ENCODE measurements at places on chromosomes 16 and 17.

DNA sequence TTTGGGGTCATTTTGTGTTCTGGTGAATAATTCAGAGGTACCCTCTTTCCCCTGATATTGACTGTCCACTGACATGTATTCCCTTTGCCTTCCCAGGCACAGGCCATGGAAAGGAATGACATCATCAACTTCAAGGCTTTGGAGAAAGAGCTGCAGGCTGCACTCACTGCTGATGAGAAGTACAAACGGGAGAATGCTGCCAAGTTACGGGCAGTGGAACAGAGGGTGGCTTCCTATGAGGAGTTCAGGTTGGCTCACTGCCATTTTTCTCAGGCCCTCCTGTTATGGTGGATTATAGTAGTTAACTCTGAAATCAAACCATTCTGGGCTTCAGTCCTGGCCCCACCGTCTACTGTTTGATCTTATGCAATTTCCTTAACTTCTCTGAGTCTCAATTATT, 1.6 kb upstream of the EFTUD2 start:
- DNase-seq, result no peak

DNA sequence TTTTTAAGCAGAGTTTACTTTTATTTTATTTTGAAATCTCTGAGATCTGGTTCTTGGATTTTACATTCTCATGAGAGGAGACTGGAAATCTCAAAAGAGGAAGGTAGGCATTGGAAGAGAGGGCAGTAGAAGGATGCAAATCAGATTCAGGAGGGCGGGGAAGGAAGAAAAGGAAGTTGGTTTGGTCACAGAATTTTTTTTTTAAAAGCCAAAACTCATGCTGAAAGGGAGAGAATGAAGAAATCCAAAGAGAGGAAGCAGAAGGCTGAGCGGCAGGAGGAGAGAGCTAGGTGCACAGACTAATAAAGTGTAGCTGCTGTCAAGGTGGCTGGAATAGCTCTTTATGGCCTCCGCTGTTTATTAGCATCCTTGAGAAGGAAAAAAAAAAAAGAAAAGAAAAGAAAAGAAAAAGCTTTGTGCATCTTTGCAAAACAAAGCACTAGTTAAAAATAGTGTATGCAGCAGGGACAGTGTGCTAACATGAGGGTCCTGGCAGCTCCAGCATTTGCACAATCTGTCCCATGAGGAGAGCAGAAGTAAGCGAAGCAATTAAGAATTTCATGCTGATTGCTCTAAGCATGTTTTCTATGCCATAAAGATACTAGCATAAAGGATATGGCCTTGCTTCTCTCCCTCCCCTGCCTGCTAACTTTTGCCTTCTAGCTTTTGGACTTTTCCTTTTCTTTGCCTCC, 194.2 kb downstream of the ZFHX3 start:
- DNase-seq, result no peak

GRCh38 chr16:24986512-24987303, 28.5 kb downstream of the ARHGAP17 start:
- DNase-seq, result no peak

DNA sequence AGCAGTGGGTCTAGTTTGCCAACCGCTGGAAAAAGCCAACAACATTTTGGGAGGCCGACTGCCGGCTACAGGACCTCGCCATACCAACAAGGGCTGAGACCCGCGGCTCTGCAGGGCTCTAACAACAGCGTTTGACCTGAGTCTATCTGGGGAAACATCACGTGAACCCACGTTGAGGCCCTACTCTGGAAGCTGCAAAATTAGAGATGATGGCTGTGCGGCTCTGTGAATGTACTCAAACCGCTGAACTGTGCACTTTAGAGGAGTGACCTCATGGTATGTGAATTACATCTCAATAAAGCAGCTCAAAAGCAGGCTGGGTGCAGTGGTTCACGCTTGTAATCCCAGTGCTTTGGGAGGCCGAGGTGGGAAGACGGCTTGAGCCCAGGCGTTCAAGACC, 10.1 kb upstream of the CEP295NL start:
- DNase-seq, result no peak

GRCh38 chr17:66738301-66738700, 96.6 kb upstream of the CACNG5 start:
- no peak for DNase-seq

- no peak for DNase-seq
Measured at GRCh38 chr17:72053036-72053435, 67.8 kb upstream of the SOX9 start.

DNA sequence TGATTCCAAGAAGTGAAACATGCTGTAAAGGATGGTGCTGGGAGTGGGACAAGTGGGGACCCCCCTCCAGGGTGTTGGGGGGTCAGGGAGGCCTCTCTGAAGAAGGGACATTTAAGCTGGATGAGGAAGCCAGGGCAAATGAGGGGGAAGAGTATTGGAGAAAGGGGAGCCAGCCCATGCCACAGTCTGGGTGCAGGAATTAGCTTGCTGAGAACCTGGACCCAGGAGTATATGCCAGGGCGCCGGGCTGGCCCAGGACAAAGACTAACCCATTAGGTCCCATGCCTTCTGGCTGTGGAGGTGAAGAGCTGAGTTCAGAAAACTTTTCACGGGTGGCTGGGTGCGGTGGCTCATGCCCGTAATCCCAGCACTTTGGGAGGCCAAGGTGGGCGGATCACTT, 45.6 kb upstream of the PIK3R6 start:
- DNase-seq, result no peak

GRCh38 chr17:56681561-56682266, 88.2 kb downstream of the NOG start:
- DNase-seq, result no peak

DNA sequence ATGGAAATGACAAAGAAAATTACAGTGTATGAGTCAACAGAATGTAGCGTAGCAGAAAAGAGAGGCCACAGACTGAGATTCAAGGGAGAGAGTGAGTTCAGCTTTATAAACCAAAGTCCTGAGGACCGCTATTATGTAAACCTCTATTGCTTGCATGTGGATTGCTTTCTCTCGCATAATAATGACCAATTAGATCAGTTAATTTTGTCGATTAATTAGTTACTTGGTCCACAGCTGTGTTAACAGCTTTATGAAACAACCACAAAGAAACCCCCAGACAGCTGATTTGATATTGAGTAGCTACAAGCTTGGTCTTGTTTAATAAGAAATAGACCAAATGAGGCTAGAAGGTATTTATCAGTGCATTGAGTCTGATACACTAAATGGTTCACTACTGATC, 291.8 kb upstream of the ERCC4 start:
- DNase-seq, result no peak

- DNase-seq, result no peak
Measured at GRCh38 chr17:28726226-28726626, at the start of gene TLCD1. TSS of gene TLCD1 (minus strand) at chr17:28726233. CDS start at chr17:28726097, 136 bp downstream.

- no peak for DNase-seq
Measured at GRCh38 chr17:8080208-8080798, 7.2 kb downstream of the ALOX12B start.

DNA sequence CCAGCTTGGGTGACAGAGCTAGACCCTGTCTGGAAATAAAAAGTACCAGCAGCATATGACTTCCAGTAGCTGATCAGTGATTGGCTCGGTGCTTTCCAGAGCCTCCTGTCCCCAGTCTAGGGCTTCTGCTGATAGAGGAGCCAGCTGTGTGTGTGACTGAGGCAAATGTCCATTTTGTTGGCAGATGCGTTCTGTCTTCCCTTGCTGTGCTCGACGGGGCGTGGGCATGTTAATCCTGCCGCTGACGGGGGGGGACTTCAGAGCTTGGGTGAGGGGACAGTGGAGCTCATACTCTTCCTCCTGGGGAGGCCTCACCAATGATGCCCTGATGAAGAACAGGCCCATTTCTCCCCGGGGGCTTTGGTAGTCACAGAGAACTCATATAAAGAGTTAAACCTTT, 14.6 kb downstream of the KCTD2 start:
- DNase-seq, result no peak

DNA sequence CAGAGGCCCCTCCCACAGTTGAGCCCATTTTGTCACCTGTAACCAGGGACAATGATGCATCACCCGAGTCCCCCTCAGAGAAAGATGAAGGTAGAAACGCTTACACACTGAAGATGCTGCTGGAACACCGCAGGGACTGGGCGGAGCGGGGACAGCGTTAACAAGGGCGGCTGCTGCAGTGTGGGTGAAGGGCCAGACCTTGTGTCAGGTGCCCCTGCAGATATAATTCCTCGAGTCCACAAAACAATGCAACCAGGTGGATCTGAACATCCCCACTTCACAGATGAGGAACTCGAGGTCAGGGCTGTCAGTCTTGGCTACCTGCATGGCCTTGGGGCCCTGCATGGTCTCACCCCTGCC, 6.3 kb upstream of the MAPK7 start:
- no peak for DNase-seq

- no peak for DNase-seq
Measured at GRCh38 chr16:74724820-74725549, 24.3 kb upstream of the MLKL start.
